ENCODE measurements at places on chromosomes 12 and 14. TPM values are rescaled to one million over a fixed set of nuclear protein-coding genes. Genes with fewer than 3 reads are reported as not detected.

DBX2 gene
- total RNA-seq, result not detected

DNA sequence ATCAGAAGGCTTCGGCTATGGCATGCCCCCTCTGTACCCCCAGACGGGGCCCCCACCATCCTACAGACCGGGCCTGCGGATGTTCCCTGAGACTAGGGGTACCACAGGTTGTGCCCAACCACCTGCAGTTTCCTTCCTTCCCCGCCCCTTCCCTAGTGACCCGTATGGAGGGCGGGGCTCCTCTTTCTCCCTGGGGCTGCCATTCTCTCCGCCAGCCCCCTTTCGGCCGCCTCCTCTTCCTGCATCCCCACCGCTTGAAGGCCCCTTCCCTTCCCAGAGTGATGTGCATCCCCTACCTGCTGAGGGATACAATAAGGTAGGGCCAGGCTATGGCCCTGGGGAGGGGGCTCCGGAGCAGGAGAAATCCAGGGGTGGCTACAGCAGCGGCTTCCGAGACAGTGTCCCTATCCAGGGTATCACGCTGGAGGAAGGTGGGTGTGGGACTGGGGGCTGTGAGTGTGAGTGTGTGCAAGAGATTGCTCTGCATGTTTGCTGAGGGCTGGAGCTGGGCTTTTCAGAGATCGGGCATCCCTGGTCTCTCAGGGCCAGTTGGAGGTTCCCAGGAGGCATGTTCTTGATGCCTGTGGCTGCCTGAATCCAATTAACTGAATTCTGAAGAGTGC lies 8.6 kb downstream of the NFATC4 start:
- no peak for DNase-seq

DNA sequence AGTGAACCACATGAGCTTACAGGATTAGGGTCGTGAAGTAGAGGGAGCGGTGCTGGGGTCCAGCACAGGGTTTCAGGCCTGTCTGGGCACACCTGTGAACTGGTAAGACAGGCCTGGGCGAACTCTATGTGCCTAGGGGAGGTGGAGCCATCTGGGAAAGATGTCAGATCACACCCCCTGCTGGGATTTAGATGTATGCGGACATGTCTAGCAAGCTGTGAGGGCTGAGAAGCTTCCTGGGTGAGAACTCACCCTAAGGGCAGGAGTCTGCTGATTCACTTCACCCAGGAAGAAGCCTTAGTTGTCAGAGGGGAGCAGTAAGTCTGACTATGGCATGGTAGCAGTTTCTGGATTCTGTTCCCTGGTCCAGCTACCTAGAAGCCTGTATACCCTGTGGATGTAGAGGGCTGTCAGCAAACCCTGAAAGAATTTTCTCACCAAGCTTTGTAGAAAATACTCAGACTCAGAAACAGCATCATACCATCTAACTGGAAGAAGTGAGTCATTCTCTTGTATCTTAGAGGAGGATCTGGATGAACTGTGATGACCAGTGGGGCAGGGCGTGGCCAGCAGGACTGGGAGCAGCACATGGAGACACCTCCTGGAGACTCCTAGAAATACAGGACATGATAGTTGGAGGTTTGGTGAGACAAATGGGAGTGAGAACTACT lies 11.2 kb upstream of the PYGL start:
- DNase-seq, result peak; percentile 64

GRCh38 chr14:54338696-54339317 lies 58.0 kb upstream of the CDKN3 start:
- peak; percentile 60 for DNase-seq

- DNase-seq, result no peak
These were observed 180.7 kb upstream of the DDHD1 start for GRCh38 chr14:53333809-53334208.

GRCh38 chr12:41930866-41931437 lies 213.7 kb downstream of the GXYLT1 start:
- DNase-seq, result no peak

GRCh38 chr14:92122351-92122677 lies 545 bp downstream of the CPSF2 start:
- DNase-seq, result no peak

DNA sequence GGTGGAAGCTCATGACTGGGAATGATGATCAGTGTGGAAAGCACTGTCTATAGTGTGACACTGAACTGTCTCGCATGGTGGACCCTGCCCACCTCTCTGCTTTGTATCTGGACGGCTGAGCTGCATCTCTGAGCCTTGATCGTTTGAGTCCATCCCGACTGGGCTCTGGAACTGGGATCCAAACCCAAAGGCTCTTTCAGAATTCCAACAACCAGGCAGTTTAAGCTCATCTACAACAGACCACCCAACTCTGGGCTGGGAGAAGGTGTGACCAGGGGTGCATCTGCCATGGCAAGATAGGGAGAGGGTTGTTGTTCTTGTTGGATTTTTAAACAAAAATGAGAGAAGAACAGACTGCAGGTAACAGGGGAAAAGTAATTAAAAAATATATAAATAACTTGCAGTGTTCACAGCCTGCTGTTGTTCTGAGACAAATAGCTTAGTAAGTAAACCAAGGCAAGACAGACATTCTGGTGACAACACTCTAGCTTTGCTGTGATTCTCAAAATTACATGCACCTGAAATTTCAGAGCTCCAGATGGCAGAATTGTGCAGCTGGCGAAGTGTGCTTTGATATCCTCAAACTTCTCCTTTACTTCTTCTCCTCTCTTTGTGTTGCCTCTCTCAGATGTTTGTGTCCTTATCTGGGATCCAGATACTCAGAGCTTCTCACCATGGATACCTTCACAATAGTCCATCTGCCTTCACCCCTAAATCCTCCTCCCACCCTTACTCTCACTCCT lies 209.6 kb downstream of the EMP1 start:
- DNase-seq, result no peak

DNA sequence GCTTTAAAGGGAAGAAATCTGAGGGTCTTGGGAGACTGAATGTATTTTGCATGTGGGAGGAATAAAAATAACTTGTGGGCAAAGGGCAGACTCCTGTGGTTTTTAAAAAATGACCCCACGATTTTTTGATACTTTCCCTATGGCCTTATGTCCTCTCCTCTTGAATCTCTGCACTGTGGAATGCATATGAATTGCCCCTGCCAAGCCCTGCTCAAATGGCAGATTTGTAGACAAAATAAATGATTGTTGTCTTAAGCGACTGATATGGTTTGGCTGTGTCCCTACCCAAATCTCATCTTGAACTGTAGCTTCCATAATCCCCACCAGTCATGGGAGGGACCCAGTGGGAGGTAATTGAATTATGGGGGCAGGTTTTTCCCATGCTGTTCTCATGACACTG lies 223.8 kb downstream of the DACT1 start:
- no peak for DNase-seq

DNA sequence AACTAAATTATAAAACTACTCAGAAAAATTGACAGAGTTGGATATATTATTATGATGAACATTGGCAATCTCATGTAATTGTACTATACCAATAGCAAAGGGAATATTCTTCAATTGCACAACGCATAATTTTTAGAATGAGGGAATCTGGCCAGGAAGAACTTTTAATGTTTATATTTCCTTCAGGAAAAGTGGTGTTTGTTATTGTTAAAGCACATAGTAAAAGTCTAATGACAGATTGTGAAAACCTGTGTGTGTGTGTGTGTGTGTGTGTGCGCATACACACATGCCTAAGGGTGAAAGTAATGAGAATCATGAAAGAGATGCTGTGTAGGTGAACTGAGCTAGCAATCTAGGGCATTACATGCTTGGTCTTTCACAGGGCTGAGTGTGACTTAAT lies 877.7 kb downstream of the SLC6A15 start:
- DNase-seq, result no peak

- no peak for DNase-seq
These were observed 180.0 kb upstream of the RGS6 start for GRCh38 chr14:71752111-71752738.

Measured in pulmonary artery endothelial cell (primary cell).